ENCODE measurements at places on chromosomes 4 and X.

GRCh38 chr4:87560802-87561201, 31.6 kb upstream of the SPARCL1 start:
- DNase-seq, result no peak

DNA sequence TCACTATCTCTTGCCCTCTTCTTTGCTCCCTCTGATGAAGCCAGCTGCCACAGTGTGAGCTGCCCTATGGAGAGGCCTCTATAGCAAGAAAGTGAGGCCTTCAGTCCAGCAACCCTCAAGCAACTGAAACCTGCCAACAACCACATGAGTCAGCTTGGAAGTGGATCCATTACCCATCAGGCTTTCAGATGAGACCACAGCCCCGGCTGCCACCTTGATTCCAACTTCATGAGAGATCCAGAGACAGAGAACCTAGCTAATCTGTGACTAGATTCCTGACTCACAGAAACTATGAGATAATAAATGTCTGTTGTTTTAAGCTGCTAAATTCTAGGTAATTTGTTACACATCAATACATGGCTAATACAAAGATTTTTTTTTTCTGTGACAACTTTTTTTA, 20.4 kb upstream of the WAS start:
- DNase-seq, result no peak

- DNase-seq, result no peak
Measured at GRCh38 chrX:34866646-34867045, 76.0 kb upstream of the FAM47B start.

DNA sequence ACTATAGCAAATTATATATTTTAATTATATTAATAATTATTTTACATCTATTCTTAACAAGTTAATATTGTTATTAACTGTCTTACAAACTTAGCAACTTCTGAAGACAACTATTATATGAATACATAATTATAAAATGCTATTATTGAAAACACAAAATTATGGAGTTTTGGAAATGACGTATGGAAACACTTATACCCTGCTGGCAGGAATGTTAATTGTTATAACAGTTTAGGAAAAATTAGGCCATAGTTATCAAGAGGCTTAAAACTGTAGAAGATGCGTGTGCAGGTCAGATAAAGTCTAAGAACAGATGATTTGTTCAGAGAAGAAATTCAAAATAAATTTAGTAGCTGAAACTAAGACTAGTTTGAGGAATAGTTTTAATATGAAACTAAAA, 211.7 kb downstream of the FAT4 start:
- no peak for DNase-seq

- no peak for DNase-seq
Measured at GRCh38 chrX:130529531-130529930, 127.7 kb downstream of the RBMX2 start.

DNA sequence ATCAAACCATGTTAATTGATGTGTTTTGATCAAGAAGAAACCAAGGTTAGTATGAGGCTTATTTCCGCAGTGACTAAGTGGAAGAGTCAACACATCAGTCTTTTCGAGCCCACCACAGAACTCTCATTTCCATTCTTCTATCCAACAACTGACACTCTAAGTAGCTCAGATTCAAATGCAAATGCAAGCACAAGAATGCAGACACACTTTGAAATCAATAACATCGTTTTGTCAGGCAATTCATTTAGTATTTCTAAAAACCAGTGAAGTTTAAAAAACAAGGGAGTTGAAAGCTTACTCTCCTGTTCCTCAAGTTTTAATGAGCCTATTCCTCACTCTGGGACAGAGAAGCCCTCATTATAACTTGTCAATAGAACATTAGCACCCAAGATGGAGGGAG, 433.1 kb downstream of the ZIC3 start:
- no peak for DNase-seq

GRCh38 chr4:80179637-80180161, 17.6 kb upstream of the PRDM8 start:
- DNase-seq, result no peak
